ENCODE measurements at places on chromosomes 2 and 18. TPM values are rescaled to one million over a fixed set of nuclear protein-coding genes. Genes with fewer than 3 reads are reported as not detected.

Gene C2orf92
- 1.6 TPM for total RNA-seq

Gene EMILIN2
- 10.3 TPM for total RNA-seq

Gene VWA3B
- not detected for total RNA-seq

Gene PCARE
- total RNA-seq = not detected

Gene CCNYL1
- total RNA-seq = 27.3 TPM

Gene MAP4K4
- total RNA-seq = 242 TPM

Gene MERTK
- 4.9 TPM for total RNA-seq

Gene CFAP53
- total RNA-seq = 0.37 TPM

Gene SPATA3
- not detected for total RNA-seq

Gene ALPI
- total RNA-seq = not detected

Gene TRIM43
- total RNA-seq = not detected

Gene KCTD18
- total RNA-seq = 26.9 TPM

Gene EML6
- 0.87 TPM for total RNA-seq

Gene PRKAG3
- total RNA-seq = 0.40 TPM

Gene LOXHD1
- not detected for total RNA-seq

Gene MROH2A
- not detected for total RNA-seq

Gene TUBA3E
- total RNA-seq = not detected

Gene SERPINB12
- not detected for total RNA-seq

Gene CTAGE1
- total RNA-seq = 0.12 TPM

Gene DAW1
- total RNA-seq = 4.1 TPM

Gene DYNAP
- not detected for total RNA-seq

Gene ABCB11
- not detected for total RNA-seq

Gene SRD5A2
- total RNA-seq = not detected

Gene SLC9A2
- total RNA-seq = not detected

Gene TEKT4
- not detected for total RNA-seq

Gene IL18RAP
- total RNA-seq = not detected

Gene VSNL1
- 0.06 TPM for total RNA-seq

Gene SS18
- total RNA-seq = 103 TPM

Gene EPB41L3
- 3.7 TPM for total RNA-seq

Gene EIPR1
- total RNA-seq = 26.8 TPM

Gene CSRNP3
- total RNA-seq = 3.1 TPM

Gene ITGA6
- 5.7 TPM for total RNA-seq

Gene PDK1
- total RNA-seq = 13.9 TPM

Gene TAF1B
- 23.5 TPM for total RNA-seq

Gene MREG
- total RNA-seq = 1.7 TPM

Gene C2orf80
- total RNA-seq = not detected

Gene ATP5MC3
- 78.0 TPM for total RNA-seq

Gene TGFA
- total RNA-seq = 0.06 TPM

Gene NTSR2
- not detected for total RNA-seq

Gene NYAP2
- total RNA-seq = not detected

Gene CCDC121
- total RNA-seq = 1.8 TPM

Gene UPP2
- total RNA-seq = not detected

Gene EGR4
- total RNA-seq = not detected

Gene LCLAT1
- total RNA-seq = 11.2 TPM

Gene ATP8B1
- total RNA-seq = 210 TPM

Gene HRH4
- total RNA-seq = 0.06 TPM

Gene CNGA3
- 0.13 TPM for total RNA-seq

Gene C2orf66
- total RNA-seq = 0.19 TPM

Gene RPRM
- not detected for total RNA-seq

Gene UBE2E3
- 86.0 TPM for total RNA-seq
